ENCODE measurements at places on chromosomes 3 and 15.

DNA sequence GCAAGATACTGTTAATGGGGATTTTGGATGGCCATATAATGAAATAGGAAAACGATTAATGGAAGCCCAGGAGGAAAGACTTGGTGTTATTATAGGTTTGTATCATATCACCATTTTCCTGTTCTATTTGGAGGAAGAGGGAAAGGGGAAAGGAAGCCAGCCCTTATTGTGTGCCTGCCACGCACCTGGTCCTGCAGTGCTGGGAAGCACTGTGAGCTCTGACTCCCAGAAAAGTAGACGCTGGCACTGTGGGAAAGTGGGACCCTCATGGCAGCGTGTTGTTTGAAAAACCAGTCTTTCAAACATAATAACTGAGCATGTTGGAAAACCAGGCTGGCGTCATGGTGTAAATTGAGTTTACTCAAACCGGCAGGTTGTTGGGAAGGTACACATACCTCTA, 22.0 kb downstream of the CGNL1 start:
- DNase-seq: no peak

DNA sequence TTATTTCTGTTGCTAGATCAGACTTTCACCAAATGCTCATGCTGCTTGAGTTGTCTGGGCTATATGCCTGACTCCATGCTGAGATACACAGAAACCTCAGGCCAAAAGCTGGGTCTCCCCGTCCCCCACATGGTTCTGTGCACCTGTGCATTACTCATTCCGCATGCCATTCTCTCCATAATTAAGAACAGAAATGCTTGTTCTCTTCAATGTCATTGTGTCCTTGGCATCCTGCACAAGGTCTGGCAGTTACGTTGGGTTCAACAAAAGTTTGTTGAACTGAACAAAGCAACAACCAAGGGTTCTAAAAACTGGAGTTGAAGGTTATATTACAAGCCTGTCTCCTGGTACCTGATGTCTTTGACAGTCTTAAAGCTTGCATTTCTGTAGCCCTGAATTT, 177.5 kb downstream of the FNDC3B start:
- DNase-seq: no peak

DNA sequence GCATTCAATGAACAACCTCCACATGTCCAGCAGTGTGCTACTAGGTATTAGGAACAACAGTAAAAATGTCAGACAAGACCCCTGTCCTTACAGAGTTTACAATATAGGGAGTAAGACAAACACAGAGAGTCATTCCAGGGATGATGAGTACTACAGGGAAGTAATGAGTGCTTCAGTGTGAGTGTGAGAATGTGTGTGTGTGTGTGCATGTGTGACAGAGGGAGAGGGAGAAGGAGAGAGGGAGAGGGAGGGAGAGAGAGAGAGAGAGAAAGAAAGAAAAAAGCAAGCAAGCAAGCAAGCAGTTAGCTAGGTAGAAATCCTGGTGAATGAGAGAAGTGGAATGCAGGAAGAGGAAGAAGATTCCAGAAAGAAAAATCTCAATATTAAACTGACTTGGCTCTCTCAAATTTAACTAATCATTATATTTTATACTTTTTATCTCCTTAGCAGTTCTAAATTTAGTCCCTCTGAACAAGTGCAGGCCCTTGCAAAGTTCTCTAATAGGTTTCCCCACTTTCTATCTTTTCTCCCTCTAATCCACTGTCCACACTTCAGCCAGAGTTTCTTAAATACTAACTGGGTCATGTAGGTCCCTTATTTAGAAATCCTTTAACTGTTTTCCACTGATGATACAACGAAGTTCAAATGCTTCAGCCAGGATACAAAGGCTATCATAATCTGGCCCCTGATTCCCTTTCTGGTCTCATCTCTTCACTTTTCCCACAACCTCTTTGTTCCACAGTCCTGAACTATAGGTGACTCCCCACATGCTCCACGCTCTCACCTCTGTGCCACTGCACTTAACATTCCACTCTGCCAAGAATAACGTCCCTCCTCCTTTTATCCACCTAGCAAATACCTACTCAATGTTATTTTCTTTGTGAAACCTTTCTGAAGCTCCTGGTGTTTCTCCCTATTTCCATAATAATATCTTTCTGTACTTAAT, 10.3 kb downstream of the DCBLD2 start:
- DNase-seq: no peak

DNA sequence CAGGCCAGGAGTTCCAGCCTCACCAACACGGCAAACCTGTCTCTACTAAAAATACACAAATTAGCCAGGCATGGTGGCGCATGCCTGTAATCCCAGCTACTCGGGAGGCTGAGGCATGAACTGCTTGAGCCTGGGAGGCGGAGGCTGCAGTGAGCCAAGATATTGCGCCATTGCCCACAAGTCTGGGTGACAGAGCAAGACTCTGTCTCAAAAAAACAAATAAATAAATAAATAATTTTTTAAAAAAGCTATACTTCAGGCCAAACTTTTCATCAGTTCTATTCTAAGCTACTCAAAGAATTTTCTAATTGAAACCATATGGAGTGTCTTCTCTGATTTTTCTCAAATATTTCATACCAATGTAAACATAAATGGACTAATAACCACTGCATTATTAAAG, 43.5 kb downstream of the PHC3 start:
- no peak for DNase-seq

DNA sequence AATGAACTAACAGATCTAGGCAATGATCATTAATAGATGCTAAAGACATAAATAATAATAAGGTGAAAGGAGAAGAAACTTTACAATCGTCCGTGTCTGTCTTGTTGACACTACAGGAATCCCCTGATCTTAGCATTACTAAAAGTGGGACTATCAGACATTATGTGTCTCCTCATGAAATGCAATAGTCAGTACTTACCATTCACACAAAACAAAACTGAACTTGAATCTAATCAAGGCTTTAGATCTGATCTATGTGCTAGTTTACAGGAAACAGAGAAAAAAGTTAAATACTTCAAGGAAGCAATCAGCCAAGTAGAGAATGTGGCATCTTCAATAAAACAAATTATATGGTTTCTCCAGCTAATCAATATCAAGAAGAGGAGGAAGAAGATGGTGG, 73.7 kb downstream of the PIK3CB start:
- DNase-seq: no peak

- DNase-seq: no peak
Measured at GRCh38 chr3:88248658-88249057, 98.9 kb downstream of the C3orf38 start.

GRCh38 chr3:117074826-117075225, 365.2 kb downstream of the TUSC7 start:
- DNase-seq: no peak

- no peak for DNase-seq
Measured at GRCh38 chr3:69566275-69566674, 173.0 kb upstream of the MITF start.

DNA sequence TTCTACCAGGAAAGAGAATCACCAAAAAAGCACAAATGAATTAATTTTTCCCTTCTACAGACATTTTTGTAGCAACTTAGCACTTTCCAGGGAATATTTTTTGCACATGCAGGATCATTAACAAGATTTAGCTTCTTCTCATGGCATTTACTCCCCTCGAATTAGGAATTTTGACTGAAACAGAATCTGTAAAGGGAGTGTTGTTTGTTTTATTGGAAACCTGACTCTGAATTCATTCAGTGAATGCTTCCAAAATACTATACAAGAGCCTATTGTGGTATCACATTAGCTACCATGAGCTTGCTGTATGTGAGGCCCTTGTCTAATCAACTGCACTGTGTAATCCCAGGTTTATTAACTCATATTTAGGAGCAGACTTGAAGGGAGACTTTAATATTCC, 130.4 kb upstream of the ATP10A start:
- DNase-seq: no peak

DNA sequence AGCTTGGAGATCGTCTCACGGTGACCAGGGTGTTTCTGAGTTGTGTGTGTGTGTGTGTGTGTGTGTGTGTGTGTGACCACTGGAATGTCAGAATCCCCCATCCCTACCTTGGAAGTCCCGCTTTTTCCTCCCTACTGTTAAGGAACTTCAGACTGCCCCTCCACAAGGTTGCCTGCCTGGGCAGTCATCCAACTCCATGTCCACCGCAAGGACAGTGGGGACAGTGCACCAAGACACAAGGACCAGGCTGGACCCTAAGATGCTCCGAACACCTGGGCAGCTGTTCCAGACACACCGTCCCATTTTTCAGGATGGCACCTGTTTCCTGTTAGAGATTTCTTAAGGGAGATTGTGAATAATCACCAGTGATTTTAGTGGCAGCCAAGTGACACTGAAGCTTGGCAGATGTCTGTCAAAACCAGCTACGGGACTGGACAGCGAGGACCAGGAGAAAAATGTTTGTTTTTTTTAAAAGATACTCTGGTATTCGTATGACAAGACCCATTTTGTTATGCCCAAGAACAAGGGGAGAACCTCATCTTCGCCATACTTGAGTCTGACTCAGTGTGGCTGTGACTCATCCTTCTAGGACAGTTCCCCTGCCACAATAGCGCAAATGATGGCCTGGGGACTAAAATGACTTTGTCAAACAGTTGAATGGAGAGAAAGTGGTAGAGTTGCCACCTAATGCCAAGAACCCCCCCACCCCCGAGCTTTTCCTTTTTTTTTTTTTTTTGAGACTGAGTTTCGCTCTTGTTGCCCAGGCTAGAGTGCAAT, 15.5 kb downstream of the PAQR9 start:
- no peak for DNase-seq

Data from stimulated activated CD8-positive, alpha-beta memory T cell treated with anti-CD3 and anti-CD28 coated beads, Interleukin-12 subunit alpha, Interleukin-12 subunit beta, amount 100 ng/mL, for 1 hour (primary cell).